ENCODE measurements at places on chromosomes 2 and 18. TPM values are rescaled to one million over a fixed set of nuclear protein-coding genes. Genes with fewer than 3 reads are reported as not detected.

Gene SLC4A5
- total RNA-seq: 2.2 TPM

Gene SCYGR5
- not detected for total RNA-seq

Gene CFC1
- total RNA-seq: not detected

GRCh38 chr2:27323596-27324285, 844 bp upstream of the MPV17 start:
- H3K4me3 ChIP-seq: peak overlapping the region; percentile 98
- H3K27me3 ChIP-seq: no peaks in the 10 kb centered on the region
- H3K4me1 ChIP-seq: peaks cover 17% of the 10 kb centered on the region
- no peak for DNase-seq
- H3K27ac ChIP-seq: peak overlapping the region; percentile 98
- H3K36me3 ChIP-seq: peaks cover 29% of the 10 kb centered on the region

- no peaks in the 10 kb centered on the region for H3K36me3 ChIP-seq
- H3K4me3 ChIP-seq: no peak overlapping the region
- peaks cover 9% of the 10 kb centered on the region for H3K27me3 ChIP-seq
- no peaks in the 10 kb centered on the region for H3K4me1 ChIP-seq
- no peak overlapping the region for H3K27ac ChIP-seq
- DNase-seq: no peak
These were observed 39.3 kb downstream of the VSNL1 start for GRCh38 chr2:17579605-17580318.

GRCh38 chr2:191926671-191927070, 79.8 kb upstream of the CAVIN2 start:
- no peaks in the 10 kb centered on the region for H3K4me1 ChIP-seq
- H3K27ac ChIP-seq: no peak overlapping the region
- no peak overlapping the region for H3K4me3 ChIP-seq
- H3K36me3 ChIP-seq: no peaks in the 10 kb centered on the region

DNA sequence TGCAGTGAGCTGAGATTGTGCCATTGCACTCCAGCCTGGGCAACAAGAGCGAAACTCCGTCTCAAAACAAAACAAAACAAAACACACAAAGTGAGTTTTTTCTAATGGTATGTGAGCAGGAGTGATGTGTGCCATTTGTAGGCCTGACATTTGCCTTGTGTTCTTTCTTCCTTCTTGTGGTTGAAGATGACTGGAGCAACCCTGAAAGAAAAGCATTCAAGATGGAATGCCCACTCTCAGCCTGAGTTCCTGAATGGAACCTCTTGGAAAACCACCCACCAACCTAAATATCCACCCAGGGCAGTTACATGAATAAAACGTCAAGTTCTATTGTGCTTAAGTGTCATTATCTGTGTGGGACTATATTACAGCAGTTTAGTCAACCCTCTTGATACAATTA, 26.5 kb downstream of the PGAP1 start:
- H3K36me3 ChIP-seq: peaks cover 35% of the 10 kb centered on the region
- H3K4me3 ChIP-seq: no peak overlapping the region
- no peak overlapping the region for H3K27ac ChIP-seq
- H3K27me3 ChIP-seq: no peaks in the 10 kb centered on the region
- peaks cover 2% of the 10 kb centered on the region for H3K4me1 ChIP-seq

GRCh38 chr18:40314199-40314598, 1640.8 kb upstream of the PIK3C3 start:
- no peak for DNase-seq
- no peaks in the 10 kb centered on the region for H3K36me3 ChIP-seq
- H3K4me1 ChIP-seq: no peaks in the 10 kb centered on the region

GRCh38 chr2:104023306-104023705, 830.6 kb upstream of the POU3F3 start:
- no peak overlapping the region for H3K4me3 ChIP-seq
- no peak for DNase-seq
- H3K36me3 ChIP-seq: no peaks in the 10 kb centered on the region
- no peak overlapping the region for H3K27ac ChIP-seq
- H3K27me3 ChIP-seq: no peaks in the 10 kb centered on the region

- DNase-seq: no peak
- H3K27ac ChIP-seq: no peak overlapping the region
- peaks cover 5% of the 10 kb centered on the region for H3K36me3 ChIP-seq
- H3K4me3 ChIP-seq: no peak overlapping the region
These were observed 157.9 kb downstream of the ARL4C start for GRCh38 chr2:234339011-234339410.

GRCh38 chr18:44917216-44918141, 236.8 kb downstream of the SETBP1 start:
- H3K36me3 ChIP-seq: no peaks in the 10 kb centered on the region
- H3K4me1 ChIP-seq: no peaks in the 10 kb centered on the region
- H3K27me3 ChIP-seq: peaks cover 11% of the 10 kb centered on the region
- no peak overlapping the region for H3K27ac ChIP-seq
- no peak for DNase-seq
- no peak overlapping the region for H3K4me3 ChIP-seq

DNA sequence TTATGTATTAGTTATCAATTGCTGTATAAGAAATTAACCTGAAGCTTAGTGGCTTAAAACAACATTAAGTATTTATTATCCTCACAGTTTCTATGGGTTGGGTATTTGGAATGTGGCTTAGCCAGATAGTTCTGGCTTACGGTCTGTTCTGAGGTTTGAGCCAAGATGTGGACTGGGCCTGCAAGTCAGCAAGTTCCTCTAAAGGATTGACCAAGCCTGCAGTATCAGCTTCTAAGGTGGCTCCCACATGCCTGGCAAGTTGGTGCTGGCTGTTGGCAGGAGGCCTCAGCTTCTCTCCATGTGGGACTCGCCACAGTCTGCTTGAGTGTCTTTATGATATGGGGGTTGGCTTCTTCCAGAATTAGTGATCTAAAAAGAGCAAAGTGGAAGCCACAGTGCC, 45.0 kb upstream of the TCF4 start:
- H3K36me3 ChIP-seq: no peaks in the 10 kb centered on the region
- H3K27ac ChIP-seq: no peak overlapping the region
- no peak for DNase-seq
- H3K4me1 ChIP-seq: no peaks in the 10 kb centered on the region
- H3K4me3 ChIP-seq: no peak overlapping the region
